ENCODE measurements at places on chromosomes 2 and 18.

GRCh38 chr2:237056287-237056875, 29.3 kb upstream of the COPS8 start:
- DNase-seq = no peak

- no peak for DNase-seq
Observed at GRCh38 chr18:47898055-47898454, 32.4 kb downstream of the SMAD2 start.

- peak; percentile 39 for DNase-seq
Observed at GRCh38 chr2:212939777-212940531, 211.5 kb downstream of the IKZF2 start.

DNA sequence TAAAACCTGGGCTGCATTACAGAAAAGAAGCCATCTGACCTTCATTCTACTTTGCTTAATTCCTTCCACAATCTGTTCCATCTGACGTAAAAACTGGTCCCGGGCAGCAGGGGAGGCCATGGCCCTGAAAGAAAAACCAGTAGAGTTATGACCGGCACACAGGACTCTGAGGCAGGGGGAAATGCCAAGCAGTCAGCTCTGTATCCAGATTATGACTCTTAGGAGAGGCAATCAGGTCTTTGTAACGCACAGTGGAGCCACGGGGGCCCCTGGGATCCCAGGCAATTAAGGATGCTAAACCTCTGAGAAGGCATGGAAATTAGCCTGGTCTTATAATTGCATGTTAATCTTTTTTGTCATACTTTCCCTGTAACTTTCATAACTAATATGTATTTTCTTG, 78.4 kb downstream of the CCDC93 start:
- no peak for DNase-seq

DNA sequence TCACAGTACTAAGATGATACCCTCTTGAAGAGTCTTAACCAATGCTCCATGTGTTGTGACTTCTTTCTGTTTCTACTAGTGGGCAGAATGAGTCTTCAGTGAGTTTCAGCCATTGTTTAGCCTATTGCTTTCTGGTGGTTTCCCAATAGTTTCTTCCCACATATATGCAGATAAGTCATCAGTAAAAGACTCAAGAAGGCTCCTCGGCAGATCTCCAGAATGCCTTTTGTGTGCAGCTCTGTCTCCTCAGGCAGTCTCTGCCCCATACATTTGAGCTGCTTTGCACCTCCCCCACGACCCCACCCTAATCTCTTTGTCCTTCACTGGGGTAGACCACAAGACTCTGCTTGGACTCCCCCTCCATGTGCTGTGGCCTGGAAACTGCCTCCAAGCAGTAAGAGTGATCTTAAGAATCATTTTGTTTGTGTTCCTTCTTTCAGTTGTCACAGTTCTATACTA, 71.6 kb upstream of the CHRNA1 start:
- no peak for DNase-seq
